ENCODE measurements at places on chromosomes 6 and 20.

DNA sequence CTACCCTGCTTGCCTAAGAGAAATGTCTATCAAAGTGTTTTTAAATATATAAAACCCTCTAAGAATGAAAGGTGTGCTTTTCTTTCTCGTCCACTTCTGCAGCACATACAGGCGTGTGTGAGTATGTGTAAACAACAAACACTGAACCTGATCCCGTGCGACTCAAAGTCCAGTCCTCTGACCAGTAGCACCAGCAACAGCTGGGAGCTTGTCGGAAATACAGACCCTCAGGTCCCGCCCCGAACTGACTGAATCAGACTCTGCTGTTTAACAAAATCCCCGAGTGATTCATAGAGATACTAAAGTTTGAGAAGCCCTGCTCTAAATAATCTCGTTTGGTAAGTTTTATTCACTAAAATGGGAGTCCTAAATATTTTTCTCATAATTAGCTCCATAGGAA lies 208.0 kb upstream of the KCNQ5 start:
- DNase-seq = no peak
- no peak overlapping the region for H3K4me3 ChIP-seq
- no peaks in the 10 kb centered on the region for H3K36me3 ChIP-seq
- no peaks in the 10 kb centered on the region for H3K27me3 ChIP-seq

DNA sequence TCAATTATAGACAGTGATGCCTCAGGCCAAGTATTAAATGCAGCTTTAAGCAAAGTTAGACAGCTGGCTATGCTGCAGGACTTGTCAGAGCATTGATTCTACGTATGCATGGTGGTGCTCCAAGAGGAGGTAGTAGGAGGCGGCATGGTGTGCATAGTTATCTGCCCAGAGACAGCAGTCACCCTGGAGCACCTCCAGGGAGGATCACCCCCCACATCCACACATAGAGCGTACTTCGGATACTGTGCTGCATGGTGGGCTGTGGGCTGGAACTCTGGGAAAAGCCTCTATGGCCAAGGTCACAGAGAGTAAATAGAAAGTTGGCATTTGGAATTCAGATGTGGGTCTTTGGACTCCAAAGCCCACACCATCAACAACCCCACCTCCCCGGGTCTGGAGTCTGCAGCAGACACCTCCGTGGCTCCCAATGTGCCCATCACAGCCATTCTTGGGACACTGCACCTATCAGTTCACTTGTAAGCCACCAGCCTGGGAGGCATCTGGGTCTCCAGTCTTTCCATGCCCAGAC lies 64.5 kb upstream of the STX16 start:
- H3K4me1 ChIP-seq = peaks cover 28% of the 10 kb centered on the region
- H3K27ac ChIP-seq = no peak overlapping the region
- H3K4me3 ChIP-seq = no peak overlapping the region
- no peaks in the 10 kb centered on the region for H3K27me3 ChIP-seq
- DNase-seq = peak; percentile 4

DNA sequence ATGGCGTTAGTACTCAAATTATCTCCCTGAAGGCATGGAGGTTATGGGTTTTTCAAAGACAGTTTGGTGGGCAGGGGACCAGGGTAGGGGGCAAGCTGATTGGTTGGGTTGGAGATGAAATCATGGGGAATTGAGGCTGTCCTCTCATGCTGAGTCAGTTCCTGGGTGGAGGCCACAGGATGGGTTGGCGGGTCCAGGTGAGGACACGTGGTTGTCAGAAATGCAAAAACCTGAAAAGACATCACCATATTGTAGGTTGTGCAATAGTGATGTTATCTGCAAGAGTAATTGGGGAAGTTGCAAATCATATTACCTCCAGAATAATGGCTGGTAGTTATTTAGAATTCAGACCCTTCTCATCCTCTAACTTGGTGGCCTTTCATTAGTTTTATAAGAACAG lies 30.1 kb downstream of the GPX6 start:
- no peaks in the 10 kb centered on the region for H3K36me3 ChIP-seq
- no peak overlapping the region for H3K27ac ChIP-seq
- peaks cover 41% of the 10 kb centered on the region for H3K27me3 ChIP-seq
- H3K4me1 ChIP-seq = no peaks in the 10 kb centered on the region
- no peak overlapping the region for H3K4me3 ChIP-seq

- no peaks in the 10 kb centered on the region for H3K4me1 ChIP-seq
- H3K36me3 ChIP-seq = no peaks in the 10 kb centered on the region
- H3K4me3 ChIP-seq = peak overlapping the region; percentile 8
- no peak overlapping the region for H3K27ac ChIP-seq
- DNase-seq = no peak
Measured at GRCh38 chr6:167796192-167796981, 30.3 kb upstream of the AFDN start.

GRCh38 chr20:3580412-3580811 lies 82.8 kb downstream of the GFRA4 start:
- no peaks in the 10 kb centered on the region for H3K27me3 ChIP-seq
- no peak overlapping the region for H3K27ac ChIP-seq
- no peak for DNase-seq
- peaks cover 88% of the 10 kb centered on the region for H3K36me3 ChIP-seq
- no peaks in the 10 kb centered on the region for H3K4me1 ChIP-seq
- H3K4me3 ChIP-seq = no peak overlapping the region

DNA sequence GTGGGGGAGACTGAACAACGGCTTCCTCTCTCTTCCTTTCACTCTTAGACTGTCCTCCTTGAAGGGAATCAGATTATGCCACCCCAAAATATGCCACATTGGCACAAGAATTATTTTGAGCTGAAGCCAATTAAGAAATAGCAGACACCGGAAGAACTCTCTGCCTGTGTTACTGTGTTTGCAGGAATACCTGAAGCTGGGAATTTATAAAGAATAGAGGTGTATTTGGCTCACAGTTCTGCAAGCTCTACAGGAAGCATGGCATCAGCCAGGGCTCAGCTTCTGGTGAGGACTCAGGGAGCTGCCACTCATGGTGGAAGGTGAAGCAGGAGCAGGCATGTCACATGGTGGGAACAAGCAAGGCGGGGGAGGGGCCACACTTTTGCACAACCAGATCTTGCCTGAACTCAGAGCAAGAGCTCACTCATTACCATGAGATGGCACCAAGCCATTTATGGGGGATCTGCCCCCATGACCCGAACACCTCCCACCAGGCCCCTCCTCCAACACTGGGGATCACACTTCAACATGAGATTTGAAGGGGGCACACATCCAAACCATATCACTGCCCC lies 46.0 kb downstream of the PCNA start:
- no peaks in the 10 kb centered on the region for H3K36me3 ChIP-seq
- no peak overlapping the region for H3K4me3 ChIP-seq
- no peaks in the 10 kb centered on the region for H3K4me1 ChIP-seq
- peak overlapping the region; percentile 56 for H3K27ac ChIP-seq
- DNase-seq = no peak
- no peaks in the 10 kb centered on the region for H3K27me3 ChIP-seq

- no peaks in the 10 kb centered on the region for H3K27me3 ChIP-seq
- no peak for DNase-seq
Measured at GRCh38 chr6:158605266-158605878, 39.2 kb downstream of the DYNLT1 start.

DNA sequence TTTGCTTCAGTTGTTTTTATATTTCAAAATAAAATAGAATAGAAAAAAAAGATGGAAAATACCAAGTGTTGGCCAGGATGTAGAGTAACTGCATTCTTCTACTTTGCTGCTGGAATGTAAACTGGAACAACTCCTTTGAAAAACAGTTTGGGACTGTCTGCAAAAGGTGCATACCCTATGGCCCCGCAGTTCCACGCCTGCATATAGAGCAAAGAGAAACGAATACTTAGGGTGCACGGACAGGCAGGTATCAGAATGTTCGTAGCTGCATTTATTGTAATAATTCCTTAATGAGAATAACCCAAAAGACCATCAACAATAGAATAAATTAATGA lies 603 bp upstream of the RAB23 start:
- no peak for DNase-seq
- H3K4me3 ChIP-seq = peak overlapping the region; percentile 88
- no peaks in the 10 kb centered on the region for H3K36me3 ChIP-seq
- H3K27ac ChIP-seq = peak overlapping the region; percentile 96

DNA sequence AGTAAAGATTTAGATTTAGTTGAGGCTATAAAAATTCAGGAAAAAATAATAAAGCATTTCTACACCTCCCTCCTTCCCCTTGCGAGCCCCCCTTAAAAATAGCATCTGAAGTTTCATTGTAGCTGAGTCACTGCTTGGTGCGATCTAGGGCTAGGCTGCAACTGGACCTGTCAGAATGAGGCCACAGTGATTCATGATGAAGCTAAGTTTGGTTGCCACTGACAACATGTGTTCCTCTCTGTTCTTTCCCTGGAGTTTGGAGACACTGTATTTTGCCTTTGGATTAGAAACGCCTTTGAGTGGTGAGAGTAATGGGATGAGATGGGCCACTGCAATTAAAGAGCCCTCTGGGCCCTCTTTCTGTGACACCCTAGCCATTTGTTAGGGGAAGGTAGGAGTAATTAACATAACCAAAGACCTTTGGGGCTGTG lies 334.1 kb downstream of the NRN1 start:
- H3K4me1 ChIP-seq = peaks cover 33% of the 10 kb centered on the region
- DNase-seq = peak; percentile 74
- no peak overlapping the region for H3K4me3 ChIP-seq
- peak overlapping the region; percentile 73 for H3K27ac ChIP-seq
- no peaks in the 10 kb centered on the region for H3K36me3 ChIP-seq
- H3K27me3 ChIP-seq = no peaks in the 10 kb centered on the region

- H3K27me3 ChIP-seq = no peaks in the 10 kb centered on the region
- peaks cover 77% of the 10 kb centered on the region for H3K4me1 ChIP-seq
- H3K36me3 ChIP-seq = no peaks in the 10 kb centered on the region
Measured at GRCh38 chr20:19977373-19977770, 39.8 kb upstream of the NAA20 start.

GRCh38 chr6:168358842-168359420 lies 39.4 kb upstream of the DACT2 start:
- H3K4me3 ChIP-seq = no peak overlapping the region
- no peaks in the 10 kb centered on the region for H3K36me3 ChIP-seq
- H3K27ac ChIP-seq = no peak overlapping the region
- no peaks in the 10 kb centered on the region for H3K27me3 ChIP-seq

- H3K27ac ChIP-seq = no peak overlapping the region
- no peaks in the 10 kb centered on the region for H3K36me3 ChIP-seq
- H3K4me3 ChIP-seq = no peak overlapping the region
- no peak for DNase-seq
- H3K27me3 ChIP-seq = no peaks in the 10 kb centered on the region
Measured at GRCh38 chr20:19915111-19915798, 101.9 kb upstream of the NAA20 start.

DNA sequence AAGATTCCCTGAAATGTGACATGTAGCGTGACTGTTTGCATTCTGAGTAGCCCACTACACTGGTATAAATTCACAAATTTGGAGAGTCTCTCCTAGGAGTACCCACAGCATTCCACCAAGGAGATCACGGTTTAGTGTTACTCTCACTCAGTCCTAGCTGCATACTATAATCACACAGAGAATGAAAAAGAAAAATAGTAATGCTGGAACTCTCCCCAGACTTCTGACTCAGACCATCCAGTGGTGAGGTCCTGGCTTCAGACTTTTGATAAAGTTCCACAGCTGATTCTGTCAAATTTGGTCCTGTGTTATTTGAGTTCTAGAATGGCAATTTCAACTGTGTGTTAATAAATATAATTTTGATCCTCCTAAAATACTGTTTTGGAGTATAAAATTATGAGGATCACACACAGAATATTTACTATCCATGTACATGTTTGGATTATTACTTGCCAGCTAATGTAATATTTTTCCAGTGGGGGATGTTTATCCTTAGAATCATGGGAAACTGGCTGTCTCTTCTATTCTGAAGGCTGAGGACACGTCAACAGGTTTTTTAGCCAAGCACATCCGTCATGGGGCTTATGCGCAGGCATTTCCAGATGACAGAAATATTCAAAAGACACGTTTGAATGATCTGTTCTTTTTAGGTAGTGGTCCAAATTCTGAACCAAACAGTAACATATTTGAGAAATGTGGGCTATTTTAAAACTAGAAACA lies 5.1 kb upstream of the KIAA0408 start:
- H3K4me1 ChIP-seq = peaks cover 58% of the 10 kb centered on the region
- no peak overlapping the region for H3K4me3 ChIP-seq
- no peaks in the 10 kb centered on the region for H3K27me3 ChIP-seq
- H3K27ac ChIP-seq = peak overlapping the region; percentile 74
- no peak for DNase-seq

DNA sequence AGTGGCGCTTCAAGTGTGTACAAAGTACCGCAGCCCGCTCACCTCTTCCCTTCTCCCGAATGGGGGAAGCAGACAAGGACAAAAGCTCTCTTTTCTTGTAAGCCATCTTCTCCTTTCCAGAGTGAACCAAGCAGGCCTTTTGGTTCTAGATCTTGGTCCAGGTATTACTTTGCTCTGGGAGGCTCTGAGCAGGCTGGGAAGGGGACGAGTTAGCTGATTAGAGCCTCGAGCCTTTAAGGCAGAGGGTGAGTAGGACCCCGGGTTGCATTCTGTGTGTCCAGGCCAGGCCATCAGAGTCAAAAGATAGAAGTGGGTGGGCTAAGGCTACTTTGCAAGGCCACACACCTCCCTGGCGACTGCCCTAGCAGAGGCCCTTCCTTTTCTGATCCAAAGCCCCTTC lies 57.6 kb downstream of the GTF2H5 start:
- no peak overlapping the region for H3K4me3 ChIP-seq
- no peak for DNase-seq
- H3K36me3 ChIP-seq = no peaks in the 10 kb centered on the region
- no peak overlapping the region for H3K27ac ChIP-seq
- no peaks in the 10 kb centered on the region for H3K4me1 ChIP-seq
- H3K27me3 ChIP-seq = no peaks in the 10 kb centered on the region

GRCh38 chr20:20915844-20916243 lies 190.3 kb downstream of the LINC00237 start:
- H3K27ac ChIP-seq = no peak overlapping the region
- H3K4me1 ChIP-seq = no peaks in the 10 kb centered on the region
- H3K4me3 ChIP-seq = no peak overlapping the region
- H3K27me3 ChIP-seq = no peaks in the 10 kb centered on the region
- H3K36me3 ChIP-seq = no peaks in the 10 kb centered on the region
- no peak for DNase-seq

DNA sequence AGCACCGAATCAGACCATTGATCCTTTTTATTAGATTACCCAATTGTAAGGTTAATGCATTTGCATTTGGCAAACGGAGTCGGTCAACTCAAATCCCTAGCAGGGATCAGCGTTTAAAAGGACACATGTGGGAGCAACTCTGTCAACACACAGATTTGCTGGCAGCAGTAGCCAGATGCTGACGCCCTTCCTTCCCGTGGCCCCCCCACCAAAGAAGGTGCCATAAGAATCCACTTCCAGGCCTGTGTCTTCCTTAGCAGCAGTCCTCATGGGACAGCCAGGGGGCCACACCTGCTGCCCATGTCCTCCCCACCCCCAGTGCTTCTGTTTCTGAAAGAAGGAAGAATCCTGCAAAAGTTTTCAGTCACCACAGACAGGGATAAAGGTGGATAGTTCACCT lies 24.5 kb upstream of the MAFB start:
- H3K36me3 ChIP-seq = no peaks in the 10 kb centered on the region
- no peak overlapping the region for H3K4me3 ChIP-seq
- H3K4me1 ChIP-seq = no peaks in the 10 kb centered on the region
- peaks cover 15% of the 10 kb centered on the region for H3K27me3 ChIP-seq
- H3K27ac ChIP-seq = no peak overlapping the region
- DNase-seq = no peak

- DNase-seq = no peak
- H3K4me1 ChIP-seq = no peaks in the 10 kb centered on the region
Measured at GRCh38 chr6:9380568-9380967, 945.2 kb upstream of the SLC35B3 start.
